ENCODE measurements at places on chromosomes 6 and 20.

GRCh38 chr6:85669735-85670194 lies 27.1 kb upstream of the SYNCRIP start:
- DNase-seq = no peak

GRCh38 chr6:48078120-48078519 lies 32.9 kb downstream of the PTCHD4 start:
- no peak for DNase-seq

DNA sequence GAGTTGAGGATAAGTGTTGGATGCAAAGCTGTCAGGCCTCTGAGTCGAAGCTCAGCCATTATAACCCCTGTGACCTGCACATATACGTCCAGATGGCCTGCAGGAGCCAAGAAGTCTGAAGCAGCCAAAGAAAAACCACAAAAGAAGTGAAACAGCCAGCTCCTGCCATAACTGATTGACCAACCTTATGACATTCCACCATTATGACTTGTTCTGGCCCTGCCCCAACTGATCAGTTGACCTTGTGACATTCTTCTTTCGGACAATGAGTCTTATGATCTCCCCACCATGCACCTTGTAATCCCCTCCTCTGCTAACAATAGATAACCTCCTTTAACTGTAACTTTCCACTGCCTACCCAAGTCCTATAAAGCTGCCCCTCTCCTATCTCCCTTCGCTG lies 133.7 kb upstream of the AGPAT4 start:
- no peak for DNase-seq

DNA sequence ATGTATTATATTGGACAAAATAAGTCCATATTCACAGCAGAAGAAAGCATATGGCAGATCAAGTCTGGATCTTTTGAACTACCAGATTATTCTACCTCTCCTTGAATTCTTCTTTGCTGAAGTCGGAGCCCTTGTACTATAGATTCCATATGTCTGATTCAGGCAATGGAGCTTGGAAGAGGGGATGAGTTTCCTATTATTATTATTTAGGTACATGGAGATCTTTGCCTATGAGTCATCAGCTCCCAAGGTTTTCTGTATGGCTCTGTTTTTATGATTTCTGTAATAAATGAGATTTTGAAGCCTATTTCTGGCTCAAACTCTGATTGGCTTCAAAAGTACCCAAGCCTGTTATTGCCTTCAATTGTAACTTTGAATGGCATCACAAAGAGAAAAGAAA lies 72.0 kb downstream of the OPRM1 start:
- no peak for DNase-seq

DNA sequence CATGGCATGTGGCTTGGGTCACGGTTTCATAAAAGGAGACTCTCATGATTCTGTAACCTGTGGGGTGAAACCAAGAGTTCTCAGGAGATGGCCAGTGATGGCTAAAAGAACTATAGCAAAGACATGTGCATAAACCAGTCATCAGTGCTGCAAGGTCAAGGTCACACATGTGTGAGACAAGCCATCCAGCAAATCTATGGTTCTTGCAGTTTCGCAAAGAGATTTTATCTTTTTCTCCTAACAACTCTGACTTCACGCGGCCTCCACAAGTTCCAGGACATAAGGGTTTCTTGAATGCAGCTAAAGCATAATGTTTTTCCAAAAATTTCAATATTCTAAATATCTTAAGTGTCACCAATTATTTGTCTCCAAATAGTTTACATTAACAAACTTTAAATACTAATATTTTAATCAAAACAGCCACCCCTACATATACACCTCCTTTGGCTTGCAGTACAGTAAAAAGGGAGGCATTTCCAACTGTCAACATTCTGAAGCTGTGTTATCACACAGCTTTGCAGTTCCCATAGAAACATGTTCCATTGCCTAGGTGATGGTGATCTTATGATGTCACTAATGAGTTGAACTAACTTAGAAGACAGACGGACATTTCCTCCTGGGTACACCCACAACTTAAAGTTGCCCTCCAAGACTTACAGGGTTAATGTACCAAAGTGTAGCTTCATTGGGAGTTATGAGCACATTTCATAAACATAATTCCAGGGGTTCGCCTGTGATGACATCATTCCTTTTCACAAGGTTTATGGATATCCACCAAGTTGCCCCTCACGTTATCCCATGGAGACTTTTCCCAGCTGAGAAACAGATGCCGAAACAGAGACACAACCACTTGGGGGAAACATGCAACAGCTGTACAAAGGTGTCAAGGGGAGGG lies 250.9 kb upstream of the PDE10A start:
- DNase-seq = no peak

DNA sequence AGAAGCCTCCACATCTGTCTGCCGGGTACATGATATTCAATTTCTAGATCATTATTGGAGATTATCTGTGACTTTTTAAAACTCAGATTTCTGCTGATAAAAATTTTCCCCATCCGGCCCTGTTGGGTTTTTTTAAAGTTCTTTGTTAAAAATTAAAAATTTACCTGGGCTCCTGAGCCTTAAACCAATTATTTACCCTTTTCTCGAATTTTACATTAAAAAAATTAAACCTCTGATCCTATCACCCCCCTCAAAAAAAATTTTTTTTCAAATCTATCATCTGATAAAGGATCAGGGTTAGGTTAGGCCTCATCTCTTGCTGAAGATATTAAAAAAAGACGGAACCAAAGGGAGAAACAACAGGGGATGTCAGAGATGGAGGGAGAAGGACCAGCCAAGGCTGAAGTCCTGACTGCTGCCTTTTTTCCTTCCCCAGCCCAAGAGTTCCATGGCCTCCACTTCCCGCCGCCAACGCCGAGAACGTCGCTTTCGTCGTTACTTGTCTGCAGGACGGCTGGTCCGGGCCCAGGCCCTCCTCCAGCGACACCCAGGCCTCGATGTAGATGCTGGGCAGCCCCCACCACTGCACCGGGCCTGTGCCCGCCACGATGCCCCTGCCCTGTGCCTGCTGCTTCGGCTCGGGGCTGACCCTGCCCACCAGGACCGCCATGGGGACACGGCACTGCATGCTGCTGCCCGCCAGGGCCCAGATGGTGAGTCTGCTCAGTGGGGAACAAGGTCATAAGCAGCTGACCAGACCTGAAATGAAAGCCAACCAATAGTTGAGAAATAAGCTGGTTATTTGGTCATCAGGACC lies 527 bp downstream of the NFKBIL1 start:
- DNase-seq = no peak

DNA sequence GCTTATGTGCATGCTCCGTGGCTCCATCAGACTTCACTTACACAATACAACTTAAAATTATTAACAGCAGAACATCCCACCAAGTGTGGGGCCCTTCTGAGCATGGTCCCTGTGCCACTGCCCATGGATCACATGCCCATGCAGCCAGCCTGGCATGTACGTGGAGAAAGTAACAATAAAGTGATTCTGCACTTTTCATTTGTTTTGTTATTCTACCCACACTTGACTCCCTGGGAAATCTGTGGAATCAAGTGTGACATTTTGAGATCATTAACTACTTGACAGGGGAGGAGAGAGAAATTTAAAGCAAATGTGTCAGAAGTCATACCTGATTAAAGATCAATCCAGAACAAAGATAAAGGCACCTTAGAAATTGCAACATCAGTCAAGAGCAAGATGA lies 112.0 kb downstream of the ISM1 start:
- DNase-seq = no peak

- no peak for DNase-seq
Observed at GRCh38 chr20:51492167-51493092, 50.1 kb downstream of the NFATC2 start.

DNA sequence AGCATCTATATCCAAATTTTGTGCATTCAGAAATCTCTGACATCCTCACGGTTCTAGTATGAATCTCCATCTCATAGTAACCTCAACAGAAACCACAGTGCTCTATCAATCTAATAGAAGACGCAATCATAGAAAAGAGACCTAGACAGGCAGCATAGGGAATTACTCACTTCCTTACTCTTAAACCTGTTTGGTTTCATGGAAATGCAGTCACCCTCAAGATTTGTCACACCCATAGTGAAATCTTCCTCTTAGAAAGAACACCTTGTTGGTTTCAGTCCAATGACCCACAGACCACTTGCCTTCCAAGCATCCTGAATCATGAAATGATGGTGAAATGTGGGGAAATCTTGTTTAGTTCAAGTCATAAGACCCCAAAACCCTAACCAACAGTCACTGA lies 166.1 kb upstream of the PRDM1 start:
- no peak for DNase-seq

DNA sequence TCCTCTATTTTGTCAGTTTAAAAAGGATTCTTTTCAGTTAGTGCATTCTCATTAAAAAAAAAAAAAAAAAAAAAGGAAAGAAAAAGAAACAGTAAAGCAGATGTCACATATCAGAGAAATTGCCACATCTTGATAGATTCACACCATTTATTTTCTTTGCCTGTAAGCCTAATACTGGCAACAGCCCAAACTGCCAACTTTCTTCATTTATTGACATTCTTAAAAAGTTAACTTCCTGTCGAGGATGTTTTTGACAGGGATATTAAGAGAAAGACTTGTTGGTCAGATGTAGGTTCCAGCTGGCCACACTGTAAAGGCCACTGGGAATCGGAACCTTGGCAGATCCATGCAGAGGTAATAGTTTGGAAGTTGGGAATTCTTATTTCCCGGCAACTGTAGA lies 332.6 kb downstream of the NRN1 start:
- DNase-seq = no peak

- DNase-seq = peak; percentile 79
Observed at GRCh38 chr6:33202799-33203198, 1.7 kb upstream of the HSD17B8 start.

DNA sequence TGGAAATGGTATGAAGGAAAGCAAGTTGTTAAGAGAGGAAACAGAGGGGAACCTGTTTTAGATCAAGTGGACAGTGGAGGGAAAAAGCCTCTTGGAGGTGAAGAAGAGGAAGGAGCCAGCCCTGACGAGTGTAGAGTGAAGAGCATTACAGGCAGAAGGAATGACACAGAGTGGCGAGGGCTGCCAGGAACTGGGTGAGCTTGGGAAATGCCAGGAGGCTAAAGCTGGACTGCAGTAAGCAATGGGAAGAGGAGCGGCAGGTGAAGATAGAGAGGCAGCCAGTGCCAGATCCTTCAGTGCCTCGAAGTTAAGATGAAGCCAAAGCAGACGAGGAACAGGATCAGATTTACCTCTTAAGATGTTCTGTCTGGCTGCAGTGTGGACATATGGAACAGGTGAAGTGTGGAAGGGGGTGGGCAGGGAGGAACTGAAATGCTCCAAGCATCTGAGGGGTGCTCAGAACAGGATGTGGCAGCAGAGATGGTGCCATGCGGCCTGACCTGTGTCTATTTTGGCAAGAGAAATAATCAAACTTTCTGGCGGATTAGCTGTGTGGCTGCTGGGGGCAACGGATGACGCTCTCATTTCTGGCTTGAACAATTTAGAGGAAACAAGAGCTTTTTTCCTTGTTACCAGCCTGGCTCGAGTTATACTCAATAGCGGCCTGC lies 748.4 kb downstream of the PTPRT start:
- DNase-seq = no peak

- no peak for DNase-seq
Observed at GRCh38 chr6:98842342-98843180, 8.2 kb downstream of the POU3F2 start.

DNA sequence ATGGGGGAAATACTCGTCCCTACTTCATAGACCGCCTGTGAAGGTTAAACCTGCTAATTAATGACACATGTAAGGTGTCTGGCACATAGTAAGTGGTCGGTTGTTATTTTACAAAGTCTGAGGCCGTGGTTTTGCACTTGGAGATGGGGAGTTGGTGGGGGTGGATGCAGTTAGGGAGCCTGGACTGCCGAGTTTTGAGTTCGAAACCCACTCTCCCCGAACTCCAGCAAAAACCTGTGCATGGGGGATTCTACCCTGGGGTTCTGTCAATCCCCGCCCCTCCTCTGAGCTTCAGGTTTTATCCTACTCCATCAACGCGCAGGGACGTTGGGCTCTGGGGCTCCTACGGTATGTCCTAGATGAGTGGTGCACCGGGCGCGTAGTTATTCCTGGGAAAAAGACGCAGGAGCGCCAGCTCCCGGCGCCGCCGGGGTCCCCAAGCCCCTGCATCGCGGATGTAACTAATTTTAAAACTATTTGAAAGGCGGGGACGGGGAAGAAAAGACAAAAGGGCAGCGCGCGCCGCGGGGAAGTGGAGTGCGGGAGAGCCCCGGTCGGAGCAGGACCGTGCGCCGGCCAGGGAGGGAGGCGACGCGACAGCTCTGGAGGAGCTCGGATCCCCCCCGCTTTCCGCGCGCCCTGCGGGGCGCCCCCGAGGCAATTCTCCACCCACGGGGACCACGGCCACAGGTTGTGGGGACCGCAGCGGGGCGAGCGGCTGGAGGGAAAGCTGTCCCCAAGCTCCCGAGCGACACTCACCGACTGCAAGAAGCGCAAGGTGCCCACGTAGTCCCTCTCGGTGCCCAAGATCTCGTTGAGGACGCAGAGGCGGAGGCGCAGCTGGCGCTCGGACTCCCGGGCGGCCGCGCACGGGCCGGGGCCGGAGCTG lies 672 bp downstream of the PREX1 start:
- DNase-seq = no peak

DNA sequence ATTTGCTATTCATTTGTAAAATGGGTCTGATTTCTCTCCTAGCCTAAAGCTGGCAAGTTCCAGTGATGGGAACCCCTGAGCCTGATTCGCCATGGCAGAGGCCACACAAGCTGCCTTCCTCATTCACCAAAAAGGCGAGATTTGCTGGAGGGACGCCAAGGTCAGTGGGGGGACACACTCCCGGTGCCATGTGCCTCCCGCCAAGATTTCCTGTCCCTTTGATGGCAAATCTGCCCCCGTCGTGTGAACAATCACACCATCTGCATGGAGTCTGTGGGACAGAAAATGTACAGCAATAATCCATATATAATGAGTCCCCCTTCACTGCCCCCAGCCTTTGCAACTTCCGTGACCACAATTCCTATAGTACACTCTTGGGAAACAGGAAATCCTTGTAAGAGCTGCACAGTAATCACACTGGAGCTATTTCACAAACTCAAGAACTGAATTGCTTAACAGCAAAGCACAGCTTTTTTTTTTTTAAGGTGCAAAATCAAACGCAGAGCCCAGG lies 15.7 kb upstream of the IGF2R start:
- no peak for DNase-seq

GRCh38 chr6:144877118-144877517 lies 592.0 kb downstream of the UTRN start:
- no peak for DNase-seq

DNA sequence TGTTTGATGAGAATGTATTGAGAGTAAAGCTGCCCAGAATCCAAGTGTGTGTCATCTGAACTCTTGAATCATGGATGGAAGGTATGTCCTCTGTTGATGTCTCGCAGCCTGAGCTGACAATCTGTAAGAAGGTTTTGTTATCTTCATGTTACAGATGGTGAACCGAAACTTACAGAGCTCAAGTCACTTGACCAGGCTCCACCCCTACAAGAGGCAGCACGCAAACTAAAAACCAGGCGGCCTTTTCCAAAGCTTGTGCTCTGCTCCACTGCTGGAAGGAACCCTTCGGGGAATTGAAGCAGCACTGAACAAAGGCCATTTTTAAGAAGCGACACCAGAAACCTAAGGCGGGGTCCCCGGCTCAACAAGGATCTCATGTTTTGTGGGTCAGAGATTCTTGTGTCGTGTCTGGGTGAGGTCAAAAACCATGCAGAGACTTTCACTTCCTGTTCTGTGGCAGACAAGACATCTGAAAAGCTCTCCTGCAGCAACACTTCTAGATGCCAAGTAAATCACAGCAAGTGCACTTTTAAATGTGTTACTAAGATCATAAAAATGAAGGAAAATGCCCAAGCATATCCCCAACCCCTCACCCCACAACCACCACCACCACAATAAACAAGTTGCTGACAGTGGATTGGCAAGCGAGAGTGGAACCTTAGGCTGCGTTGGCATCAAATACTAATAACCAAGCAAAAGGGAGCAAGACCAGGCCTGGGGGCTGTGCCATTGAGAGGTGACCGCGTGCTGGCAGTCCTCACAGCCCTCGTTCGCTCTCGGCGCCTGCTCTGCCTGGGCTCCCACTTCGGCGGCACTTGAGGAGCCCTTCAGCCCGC lies 27.3 kb downstream of the NQO2 start:
- DNase-seq = no peak

Measured in lower leg skin (tissue), 4 donors.